ENCODE measurements at places on chromosomes 12 and 14.

DNA sequence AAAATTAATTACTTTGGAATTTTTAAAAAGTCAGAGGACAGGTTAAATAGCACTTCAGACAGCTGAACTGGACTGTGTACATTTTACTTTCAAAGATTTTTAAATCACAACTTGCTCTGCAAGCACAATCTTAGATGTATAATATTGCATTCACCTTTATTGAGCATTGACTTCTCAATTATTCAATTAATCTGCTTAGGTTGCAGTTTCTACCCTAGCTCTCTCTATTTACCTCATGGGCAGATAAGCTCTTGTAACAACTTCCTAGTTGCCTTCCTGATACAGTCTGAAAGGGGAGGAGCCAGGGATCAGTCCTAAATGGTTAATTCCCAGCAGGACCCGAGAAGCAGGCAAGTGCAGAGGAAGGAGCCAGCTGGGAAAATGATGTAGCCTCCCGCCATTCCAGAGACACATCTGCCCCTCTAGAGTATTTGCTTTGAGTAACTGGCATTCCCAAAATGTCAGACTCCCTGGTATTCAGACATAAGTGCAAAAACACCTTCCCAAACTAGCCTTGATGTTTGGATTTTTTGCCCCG lies 302.8 kb downstream of the GALC start:
- no peak for DNase-seq

DNA sequence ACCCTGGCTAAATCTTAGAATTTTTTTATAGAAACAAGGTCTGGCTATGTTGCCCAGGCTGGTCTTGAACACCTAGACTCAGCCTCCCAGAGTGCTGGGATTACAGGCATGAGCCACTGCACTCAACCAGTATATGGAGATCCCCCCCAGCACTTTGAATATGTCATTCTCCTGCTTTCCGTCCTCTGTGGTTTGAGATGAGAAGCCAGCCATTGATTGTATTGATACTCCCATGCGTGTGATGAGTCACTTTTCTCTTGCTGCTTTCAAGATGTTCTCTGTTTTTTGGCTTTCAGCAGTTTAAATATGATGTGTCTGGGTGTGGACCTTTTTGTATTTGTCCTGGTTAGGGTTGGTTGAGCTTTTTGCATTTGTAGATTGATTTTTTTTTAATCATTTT lies 75.2 kb upstream of the DNM1L start:
- peak; percentile 11 for DNase-seq

- DNase-seq: no peak
These were observed 12.6 kb upstream of the PLEKHD1 start for GRCh38 chr14:69471916-69472315.

DNA sequence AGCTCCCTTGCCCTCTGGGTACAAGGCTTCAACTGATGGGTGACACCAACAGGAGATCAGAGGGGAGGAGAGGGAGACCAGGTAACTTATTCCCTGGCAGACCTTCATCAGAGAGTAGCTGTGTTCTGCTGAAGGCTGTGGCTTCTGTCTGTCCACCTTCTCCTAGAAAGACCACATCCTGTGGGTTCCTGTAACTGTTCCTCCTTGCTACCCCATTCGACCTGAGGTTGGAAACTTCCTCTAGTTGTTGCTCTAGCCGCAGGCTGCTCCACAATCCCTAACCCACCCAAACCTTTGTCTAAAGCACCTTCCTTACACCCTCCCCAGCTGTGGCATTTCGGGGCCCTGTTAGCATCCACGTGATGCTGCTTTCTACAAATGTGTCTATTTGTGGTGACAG lies 454.2 kb downstream of the DPF3 start:
- DNase-seq: no peak

- DNase-seq: no peak
These were observed 101.1 kb downstream of the PLEKHG7 start for GRCh38 chr12:92803903-92804302.

- DNase-seq: peak; percentile 19
These were observed 189.7 kb upstream of the CDKN3 start for GRCh38 chr14:54207075-54207474.

- no peak for DNase-seq
These were observed 60.3 kb downstream of the ATP2B1 start for GRCh38 chr12:89648211-89648930.

DNA sequence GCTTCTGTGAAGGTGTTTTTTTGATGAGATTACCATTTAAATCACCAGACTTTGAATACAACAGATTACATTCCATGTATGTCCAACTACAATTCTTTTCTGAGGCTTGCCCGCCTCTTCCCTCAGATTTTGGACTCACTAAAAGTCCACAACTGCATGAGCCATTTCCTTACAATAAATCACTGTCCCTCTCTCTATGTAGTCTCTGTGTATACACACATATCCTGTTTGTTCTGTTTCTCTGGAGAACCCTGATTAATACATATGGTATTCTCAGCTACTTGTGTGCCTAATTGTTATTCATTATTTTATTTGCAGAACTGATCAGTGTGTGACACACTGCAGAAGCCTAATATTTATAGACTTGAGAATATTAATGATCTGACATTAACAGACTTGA lies 2.4 kb upstream of the MIPOL1 start:
- DNase-seq: no peak

- no peak for DNase-seq
These were observed 31.3 kb downstream of the CORO1C start for GRCh38 chr12:108699955-108700563.

GRCh38 chr12:104425614-104426013 lies 31.1 kb upstream of the CHST11 start:
- DNase-seq: no peak

- no peak for DNase-seq
These were observed 22.8 kb downstream of the PPP1R12A start for GRCh38 chr12:79911889-79912656.

GRCh38 chr12:83326666-83327065 lies 640.0 kb downstream of the TMTC2 start:
- DNase-seq: no peak

- peak; percentile 66 for DNase-seq
These were observed 67.9 kb downstream of the FAR2 start for GRCh38 chr12:29216797-29217575.

DNA sequence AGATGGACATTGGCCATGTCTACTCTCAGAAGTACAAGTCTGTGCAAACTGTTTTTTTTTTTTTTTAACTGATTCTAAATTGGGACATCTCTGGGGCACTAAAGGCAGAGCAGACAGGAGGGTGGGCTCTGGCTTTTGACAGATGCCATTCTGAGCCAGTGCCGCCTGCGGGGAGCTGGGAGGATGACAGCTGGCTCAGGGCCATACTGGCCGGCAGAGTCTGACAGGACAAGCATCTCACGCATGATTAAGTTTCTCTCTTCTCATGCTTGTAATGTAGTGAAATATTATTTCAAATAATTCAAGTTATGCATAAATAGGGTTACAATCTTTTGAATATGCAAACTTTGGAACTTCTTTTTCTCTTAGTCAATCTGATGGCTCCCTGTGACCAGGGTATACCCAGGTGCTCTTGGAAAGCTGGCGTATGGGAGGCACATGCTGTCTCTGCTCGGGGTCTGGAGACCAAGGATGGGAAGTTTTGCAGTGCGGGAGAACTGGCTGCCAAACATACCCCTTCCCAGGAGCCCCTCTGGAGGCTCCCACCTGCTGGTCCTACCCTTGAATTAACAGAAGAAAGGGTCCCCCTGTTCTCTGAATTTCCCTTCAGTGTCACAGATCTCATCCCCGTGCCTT lies 7.6 kb downstream of the CDCA4 start:
- peak; percentile 36 for DNase-seq

- no peak for DNase-seq
These were observed 1128.0 kb downstream of the AACS start for GRCh38 chr12:126193190-126193589.

DNA sequence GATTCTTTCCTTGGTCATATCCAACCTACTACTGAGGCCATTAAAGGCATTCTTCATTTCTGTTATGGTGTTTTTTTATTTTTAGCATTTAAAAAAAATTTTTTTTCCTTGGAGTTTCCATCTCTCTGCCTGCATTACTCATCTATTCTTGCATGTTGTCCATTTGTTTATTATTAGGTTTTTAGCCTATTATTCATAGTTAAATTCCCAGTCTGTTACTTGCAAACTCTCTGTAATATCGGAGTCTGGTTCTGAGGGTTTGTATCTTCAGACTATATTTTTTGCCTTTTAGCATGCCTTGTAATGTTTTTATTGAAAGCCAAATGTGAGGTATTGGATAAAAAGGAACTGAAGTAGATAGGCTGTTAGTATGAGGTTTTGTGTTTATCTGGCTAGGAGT lies 284.3 kb downstream of the FUT8 start:
- peak; percentile 0 for DNase-seq

Measured in adipocyte (in vitro differentiated cells).